ENCODE measurements at places on chromosomes 11 and 22.

GRCh38 chr11:122453586-122453985 is 201.9 kb upstream of the UBASH3B start:
- no peak for DNase-seq

- no peak for DNase-seq
Observed at GRCh38 chr11:41225856-41226633, 233.4 kb downstream of the LRRC4C start.

- no peak for DNase-seq
Observed at GRCh38 chr11:32344946-32345345, 90.4 kb downstream of the WT1 start.

DNA sequence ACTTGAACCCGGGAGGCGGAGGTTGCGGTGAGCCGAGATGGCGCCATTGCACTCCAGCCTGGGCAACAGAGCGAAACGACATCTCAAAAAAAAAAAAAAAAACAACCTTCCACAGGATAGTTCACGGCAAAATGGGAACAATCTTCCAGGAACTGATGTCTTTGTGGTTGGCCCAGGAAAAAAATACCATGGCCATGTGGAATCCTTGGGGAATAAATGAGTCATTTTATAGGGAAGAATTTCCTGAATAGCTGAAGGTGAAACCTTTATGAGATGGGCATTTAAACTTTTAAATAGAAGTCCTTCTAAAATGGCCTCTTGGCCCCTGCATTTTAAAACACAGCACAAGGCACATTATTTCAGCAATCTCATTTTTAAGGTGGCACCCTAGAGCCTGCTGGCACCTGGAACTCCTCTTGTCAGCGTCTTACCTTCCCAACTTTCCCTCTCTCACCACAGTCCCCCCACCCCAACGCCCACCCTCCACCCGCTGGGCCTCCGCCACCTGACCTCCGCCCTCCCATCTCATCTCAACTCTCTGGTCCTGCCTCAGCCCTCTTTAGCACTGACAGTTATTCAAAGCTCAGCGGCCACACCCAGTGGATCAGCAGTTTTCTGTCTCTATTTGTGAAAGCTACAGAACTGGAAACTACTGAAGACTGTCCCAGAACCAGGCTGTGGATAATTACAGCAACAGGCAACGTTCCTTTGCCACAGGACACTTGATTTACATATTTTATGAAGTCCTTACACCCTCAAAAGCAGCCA is 43.1 kb downstream of the SCGB1A1 start:
- DNase-seq: no peak

- no peak for DNase-seq
Observed at GRCh38 chr22:46065691-46066454, 84.5 kb upstream of the PPARA start.

Measured in effector CD8-positive, alpha-beta T cell (primary cell).